IMR-90 (cell line): ENCODE measurements at places on chromosomes 6 and 20. TPM values are rescaled to one million over a fixed set of nuclear protein-coding genes. Genes with fewer than 3 reads are reported as not detected.

FAM209B gene
- not detected in 2 replicates for total RNA-seq

DNA sequence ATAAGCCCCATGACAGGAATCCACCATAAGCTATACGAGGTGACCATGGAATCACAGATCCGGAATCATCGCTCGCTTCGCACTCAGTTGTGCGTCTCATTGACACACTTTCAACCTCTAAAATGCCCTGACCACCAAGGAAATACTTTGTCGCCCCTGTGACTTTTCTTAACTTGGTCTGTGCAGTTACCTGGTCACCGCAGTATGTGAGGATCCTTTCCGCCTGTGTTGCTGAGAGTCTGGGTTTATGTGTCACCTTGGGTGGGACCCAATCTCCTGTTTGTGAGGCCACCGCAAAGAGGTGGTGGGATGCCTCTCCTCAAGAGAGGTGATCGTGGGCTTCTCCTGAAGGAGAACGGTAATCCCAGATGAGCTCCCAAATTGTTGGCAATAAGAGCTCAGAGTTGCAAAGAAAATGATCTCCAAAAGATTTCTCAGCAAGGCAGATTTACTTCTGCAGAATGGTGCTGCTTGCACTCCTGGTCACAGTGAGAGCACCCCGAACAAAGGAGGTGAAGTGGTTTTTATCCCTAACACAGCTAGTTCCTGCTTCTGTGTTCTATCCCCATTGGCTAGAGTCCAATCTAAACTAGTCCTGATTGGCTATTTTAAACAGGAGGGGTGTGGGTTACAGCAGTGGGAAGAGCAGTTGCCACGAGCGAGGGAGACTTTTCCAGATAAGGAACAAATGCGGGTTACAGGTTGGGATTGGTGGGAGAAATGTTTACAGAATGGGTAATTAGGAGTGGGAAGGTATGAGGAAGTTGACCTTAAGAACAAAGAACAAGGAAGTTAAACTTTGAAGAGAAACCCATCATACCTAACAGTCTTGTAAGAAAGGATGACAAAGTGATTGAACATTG is 9.1 kb upstream of the ZNFX1 start:
- DNase-seq, result peak; percentile 36

GRCh38 chr6:127518191-127518709 is 885 bp downstream of the MTCL3 start:
- no peak for DNase-seq

GPR6 gene
- total RNA-seq, result not detected in 2 replicates

- DNase-seq, result no peak
Measured at GRCh38 chr6:151191527-151191926, 48.2 kb upstream of the AKAP12 start.
